ENCODE measurements at places on chromosomes 1 and 21.
A peak's percentile ranks its signal among the peaks of the same experiment; 100 is the strongest.

- DNase-seq = no peak
Measured at GRCh38 chr1:18285538-18285924, 177.9 kb downstream of the IGSF21 start.

- DNase-seq = no peak
Measured at GRCh38 chr1:206502812-206503211, 4.5 kb upstream of the RASSF5 start.

- no peak for DNase-seq
Measured at GRCh38 chr1:101996825-101997465, at the start of gene OLFM3. OLFM3 (minus strand) TSS chr1:101996926.

GRCh38 chr1:46248122-46248920 lies 758 bp downstream of the RAD54L start:
- DNase-seq = peak; percentile 33

- DNase-seq = no peak
Measured at GRCh38 chr1:159853417-159854115, 8.9 kb downstream of the VSIG8 start.

- no peak for DNase-seq
Measured at GRCh38 chr1:42152119-42152518, 1.1 kb upstream of the GUCA2B start.

GRCh38 chr1:90402893-90403849 lies 313.9 kb downstream of the BARHL2 start:
- DNase-seq = no peak

DNA sequence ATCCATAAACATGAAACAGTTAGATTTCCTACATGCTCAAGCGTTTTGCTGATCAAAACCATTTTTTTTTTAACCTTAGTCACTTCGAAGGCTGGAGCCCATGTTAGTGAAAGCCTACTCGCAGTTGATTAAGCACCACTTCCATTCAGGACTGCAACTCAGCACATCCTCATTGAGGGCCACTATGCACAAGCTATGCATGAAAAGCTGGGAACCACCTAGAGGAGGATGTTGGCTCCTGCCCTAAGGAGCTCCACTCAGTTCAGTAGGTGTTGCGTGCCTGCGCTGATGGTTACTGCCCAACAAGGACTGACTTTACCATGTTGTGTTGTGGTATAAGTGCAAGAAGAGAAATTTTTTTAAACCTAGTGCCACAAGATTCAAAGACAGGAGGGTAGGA lies 181.4 kb upstream of the L1TD1 start:
- no peak for DNase-seq

DNA sequence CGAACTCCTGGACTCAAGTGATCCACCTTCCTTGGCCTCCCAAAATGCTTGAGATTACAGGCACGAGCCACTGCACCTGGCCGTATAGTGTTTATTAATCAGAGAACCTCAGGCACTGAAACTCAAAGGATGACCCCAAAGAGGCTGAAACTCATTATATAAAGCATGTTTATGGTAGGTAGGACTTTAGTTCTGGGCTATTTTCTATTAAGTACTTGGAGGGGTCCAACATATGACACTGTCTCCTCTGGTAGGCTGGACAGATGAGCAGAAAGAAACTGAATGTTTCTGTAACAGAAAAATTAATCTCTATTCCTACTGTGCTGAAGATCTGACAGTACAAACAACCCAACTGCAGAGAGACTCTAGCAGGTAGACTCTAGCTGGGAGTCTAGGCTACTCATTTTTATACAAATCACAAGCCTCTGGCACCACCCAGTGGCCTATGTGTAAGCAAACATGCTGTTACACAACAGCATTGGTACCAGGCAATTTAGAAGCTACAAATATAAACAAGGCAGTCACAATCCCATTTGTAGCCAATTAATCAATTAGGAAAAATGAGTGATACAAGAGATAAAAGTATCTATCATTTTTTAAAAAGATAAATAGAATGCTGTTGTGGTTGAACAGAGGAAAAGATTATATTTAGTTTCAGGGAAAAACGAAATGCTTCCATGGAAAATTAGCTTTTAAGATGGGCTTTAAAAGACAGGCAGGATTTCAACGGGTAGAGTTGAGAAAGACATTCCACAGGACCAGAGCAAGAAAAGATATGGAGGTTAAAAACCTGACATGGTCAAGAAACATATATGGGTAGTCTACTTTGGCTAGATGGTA lies 10.4 kb downstream of the DCAF8 start:
- peak; percentile 58 for DNase-seq

- DNase-seq = no peak
Measured at GRCh38 chr21:16514316-16514715, 784.5 kb downstream of the USP25 start.

GRCh38 chr1:208110296-208110695 lies 133.9 kb downstream of the PLXNA2 start:
- no peak for DNase-seq

DNA sequence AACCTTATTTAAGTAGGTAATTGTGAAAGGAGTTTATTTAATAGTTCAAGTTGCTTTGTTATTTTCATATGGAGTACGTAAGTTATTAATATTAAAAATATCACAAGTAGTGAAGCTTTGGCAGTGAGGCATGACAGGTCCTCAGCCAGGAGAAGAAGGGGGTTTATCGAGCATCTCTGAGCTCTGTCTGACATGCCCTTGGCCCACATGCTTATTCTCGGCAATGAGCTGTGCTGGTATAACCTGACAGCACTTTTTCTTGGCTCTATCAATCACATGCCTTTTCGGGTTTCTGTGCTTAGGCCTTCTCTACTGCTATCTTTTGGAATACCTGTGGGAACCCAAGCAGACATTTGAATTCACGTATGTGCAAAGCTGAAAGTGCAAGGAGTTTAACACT lies 84.8 kb downstream of the OLFM3 start:
- no peak for DNase-seq

- DNase-seq = no peak
Measured at GRCh38 chr1:113834716-113835115, 22.4 kb upstream of the RSBN1 start.

DNA sequence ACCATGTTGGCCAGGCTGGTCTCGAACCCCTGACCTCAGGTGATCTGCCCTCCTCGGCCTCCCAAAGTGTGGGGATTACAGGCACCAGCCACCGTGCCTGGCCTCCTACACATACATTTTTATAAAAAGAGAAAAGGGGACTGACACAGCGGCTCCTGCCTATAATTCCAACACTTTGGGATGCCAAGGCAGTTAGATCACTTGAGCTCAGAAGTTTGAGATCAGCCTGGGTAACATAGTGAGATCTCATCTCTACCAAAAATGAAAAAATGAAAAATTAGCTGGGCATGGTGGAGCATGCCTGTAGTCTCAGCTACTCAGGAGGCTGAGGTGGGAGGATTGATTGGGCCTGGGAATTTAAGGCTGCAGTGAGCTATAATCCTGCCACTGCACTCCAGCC lies 23.4 kb downstream of the ZNF281 start:
- no peak for DNase-seq

- no peak for DNase-seq
Measured at GRCh38 chr1:55329091-55329490, 113.9 kb upstream of the USP24 start.

DNA sequence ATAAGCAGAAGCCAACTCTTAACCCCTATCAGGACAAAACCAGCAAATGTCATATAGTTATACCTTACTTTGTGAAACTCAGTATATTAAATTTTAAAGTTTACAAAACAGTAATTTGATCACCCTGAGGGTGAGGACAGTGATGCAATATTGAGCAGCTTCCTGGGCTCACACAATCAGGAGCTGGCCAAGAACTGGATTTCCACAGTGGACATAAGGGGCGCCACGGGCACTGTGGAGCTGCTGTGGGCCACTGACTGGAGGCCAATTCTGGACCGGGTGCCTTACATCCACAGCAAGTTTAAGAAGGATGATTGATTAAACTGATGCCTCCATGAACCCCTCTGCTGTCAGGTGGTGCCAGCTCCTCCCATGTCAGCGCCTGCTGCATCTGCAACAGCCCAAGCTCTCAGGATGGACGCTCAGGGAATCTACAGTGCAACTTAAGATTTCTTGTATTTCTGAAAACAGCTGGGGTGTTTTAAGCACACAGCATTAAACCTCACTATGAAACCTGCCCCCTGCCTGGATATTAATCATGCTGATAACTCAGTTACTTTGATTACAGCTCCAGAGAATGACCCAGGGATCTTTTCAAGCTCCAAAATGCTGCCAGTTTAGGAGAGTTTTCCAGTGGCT lies 55.9 kb downstream of the TOR3A start:
- no peak for DNase-seq

GRCh38 chr1:20153000-20153418 lies 13.9 kb downstream of the PLA2G2F start:
- DNase-seq = no peak

- DNase-seq = no peak
Measured at GRCh38 chr1:63867429-63868176, 93.8 kb downstream of the ROR1 start.

- DNase-seq = peak; percentile 14
Measured at GRCh38 chr21:45154511-45155508, 80.4 kb downstream of the ADARB1 start.

DNA sequence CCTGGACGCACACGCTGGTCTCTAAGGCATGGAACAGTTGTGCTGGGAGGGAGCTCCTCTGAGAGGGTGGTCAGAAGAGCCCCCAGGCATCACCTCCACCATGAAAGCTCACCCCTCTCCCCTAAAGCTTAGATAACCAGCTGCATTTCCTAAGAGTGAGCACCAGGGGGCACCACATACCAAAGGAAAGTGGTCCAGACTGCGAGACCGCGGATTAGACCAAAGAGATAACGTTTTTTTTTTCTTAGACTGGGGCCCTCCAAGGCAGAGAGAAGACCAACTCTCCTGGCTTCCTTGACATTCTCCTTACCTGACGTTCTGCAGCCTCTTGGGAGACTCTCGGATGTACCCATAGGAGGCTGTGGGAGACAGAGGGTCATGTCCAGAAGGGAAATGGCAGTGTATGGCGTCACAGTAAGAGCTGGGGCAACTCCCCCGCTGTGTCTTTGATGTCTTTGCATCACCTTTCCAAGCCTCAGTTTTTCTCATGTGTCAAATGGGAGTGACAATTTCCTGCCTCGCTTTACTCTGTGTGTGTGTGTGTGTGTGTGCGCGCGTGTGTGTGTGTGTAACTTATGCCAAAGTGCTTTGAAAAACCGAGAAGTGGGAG lies 12.3 kb upstream of the IFNLR1 start:
- DNase-seq = peak; percentile 73

DNA sequence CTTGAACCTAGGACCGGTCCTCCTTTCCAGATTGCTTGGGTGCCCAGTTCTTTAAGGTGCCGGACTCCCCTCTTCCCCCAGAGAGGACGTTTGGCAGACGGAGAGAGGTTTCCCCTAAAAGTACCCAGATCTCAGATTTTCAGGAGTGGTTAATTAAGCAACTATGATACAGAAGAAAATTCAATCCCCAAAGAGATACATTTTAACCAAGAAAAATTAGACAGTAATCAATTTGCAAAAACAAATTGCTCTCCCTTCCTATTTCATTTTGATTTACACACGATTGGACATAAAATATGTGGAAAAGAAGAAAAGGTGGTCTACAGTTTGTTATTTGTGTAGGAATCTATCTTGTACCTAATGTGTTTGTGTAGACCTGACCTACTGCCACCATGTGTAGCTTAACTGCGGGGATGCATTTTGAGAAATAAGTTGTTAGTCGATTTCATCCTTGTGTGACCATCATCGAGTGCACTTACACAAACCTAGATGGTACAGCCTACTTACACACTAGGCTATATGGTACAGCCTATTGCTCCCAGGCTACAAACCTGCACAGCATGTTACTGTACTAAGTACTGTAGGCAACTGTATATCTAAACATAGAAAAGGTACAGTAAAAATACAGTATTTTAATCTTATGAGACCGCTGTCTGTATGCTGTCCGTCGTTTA lies 755 bp downstream of the RPAP2 start:
- DNase-seq = no peak

DNA sequence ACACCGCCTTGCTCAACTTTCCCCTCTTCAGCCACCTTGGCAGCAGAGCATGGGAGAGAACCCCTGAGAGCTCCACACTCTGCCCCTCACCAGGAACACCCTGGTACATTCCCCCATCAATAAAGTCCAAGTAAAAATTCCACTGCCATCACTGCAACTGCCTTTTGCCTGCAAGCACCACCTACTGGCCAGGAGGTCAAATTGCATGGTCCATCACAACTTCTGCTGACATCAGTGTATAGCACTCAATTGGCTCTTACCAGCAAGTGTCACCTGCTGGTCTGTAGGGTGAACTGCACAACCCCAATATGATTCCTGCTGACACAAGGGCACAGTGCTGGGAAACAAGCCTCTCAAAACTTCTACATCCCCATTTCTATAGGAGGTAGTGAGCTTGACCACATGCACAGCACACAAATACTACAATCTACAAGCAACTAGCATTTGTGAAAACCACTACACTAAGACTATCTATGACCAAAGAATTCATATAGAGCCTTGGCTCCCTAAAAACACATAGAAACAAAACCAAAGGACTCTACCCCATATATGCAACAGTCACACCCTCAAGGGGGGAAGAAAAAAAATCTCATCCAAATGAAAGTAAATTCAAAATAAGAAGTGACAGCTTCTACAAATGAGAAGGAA lies 69.2 kb downstream of the FASLG start:
- DNase-seq = peak; percentile 75

DNA sequence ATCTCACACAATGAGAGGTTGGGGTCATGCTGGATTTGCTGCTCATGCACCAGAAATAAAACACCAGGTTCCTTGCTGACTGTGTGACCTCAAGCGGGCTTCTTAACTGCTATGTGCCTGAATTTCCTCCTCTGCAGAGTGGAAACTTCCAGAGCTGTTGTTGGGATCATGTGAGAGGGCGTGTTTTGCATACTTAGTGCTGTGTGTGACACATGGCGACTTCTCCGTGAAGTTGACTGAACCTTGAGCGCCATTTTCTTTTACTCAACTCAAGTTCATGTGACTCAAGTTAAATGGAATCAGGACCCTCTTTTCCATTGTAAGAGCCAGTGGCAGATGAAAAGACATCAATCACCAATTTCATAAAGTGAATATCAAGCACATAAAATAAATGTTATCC lies 224.0 kb downstream of the KIF26B start:
- DNase-seq = no peak

- no peak for DNase-seq
Measured at GRCh38 chr1:241090798-241091197, 266.2 kb downstream of the RGS7 start.

DNA sequence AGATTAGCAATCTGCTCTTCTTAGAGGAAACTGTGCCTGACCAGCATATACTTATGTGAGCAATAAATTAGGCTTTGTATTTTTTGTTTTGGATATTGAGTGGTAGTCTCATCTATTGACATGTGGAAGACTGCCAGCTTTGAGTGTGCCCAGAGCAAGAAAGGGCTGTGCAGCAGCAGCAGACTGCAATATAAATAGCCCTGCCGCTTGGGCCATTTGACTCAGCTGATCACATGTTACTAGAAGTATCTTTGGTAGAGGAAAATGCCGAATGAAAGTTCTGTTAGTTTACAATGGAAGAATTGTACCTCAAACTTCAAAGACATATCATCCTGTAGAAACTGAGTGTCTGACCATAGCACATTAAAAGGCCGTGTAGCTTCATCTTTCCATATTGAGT lies 9.1 kb upstream of the PSMB2 start:
- no peak for DNase-seq

Measured in activated CD4-positive, alpha-beta T cell treated with anti-CD3 and anti-CD28 coated beads, Interleukin-2, amount 50 U/mL, for 16 hours (primary cell).